Gastrocnemius medialis (tissue), 4 donors: ENCODE measurements at places on chromosomes 7 and 10.

DNA sequence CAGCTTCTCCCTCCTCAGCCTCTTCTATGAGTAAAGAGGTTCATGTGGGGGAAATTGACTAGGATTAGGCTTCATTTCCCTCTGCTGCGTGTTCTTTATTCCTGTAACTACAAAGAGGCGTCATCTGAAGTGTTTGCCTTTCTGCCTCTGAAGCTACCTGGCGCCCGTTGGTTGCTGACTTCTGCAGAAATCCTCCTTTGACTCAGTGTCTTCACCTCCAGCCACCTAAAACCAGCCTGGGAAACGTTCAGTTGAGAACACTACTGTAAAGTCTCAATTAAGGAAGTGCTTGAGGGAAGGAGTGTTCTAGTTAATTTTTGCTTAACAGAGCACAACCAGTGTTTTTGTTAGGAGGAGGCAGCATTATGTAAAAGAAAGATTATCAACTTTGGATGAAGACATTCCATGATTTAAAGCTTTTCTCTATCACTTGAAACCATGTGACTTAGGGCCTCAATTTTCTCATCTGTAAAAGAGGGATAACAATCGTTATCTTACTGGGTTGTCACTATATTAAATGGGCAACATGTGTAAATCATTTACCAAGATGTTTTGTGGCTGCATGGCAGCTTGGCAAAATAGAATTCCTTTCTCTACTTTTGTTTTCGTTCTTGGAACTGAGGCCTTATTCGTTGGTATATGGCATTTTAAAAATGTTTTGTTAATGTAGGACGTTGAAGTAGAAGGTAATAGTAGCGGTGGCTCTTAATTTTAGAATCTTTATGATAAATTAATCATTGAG is 642.9 kb downstream of the SDK1 start:
- no peak for DNase-seq

GRCh38 chr10:55329796-55330195 is 528.8 kb upstream of the PCDH15 start:
- DNase-seq, result no peak

GRCh38 chr7:24318326-24318725 is 34.3 kb downstream of the NPY start:
- no peak for DNase-seq

GRCh38 chr10:7855205-7855604 is 36.9 kb downstream of the TAF3 start:
- no peak for DNase-seq

DNA sequence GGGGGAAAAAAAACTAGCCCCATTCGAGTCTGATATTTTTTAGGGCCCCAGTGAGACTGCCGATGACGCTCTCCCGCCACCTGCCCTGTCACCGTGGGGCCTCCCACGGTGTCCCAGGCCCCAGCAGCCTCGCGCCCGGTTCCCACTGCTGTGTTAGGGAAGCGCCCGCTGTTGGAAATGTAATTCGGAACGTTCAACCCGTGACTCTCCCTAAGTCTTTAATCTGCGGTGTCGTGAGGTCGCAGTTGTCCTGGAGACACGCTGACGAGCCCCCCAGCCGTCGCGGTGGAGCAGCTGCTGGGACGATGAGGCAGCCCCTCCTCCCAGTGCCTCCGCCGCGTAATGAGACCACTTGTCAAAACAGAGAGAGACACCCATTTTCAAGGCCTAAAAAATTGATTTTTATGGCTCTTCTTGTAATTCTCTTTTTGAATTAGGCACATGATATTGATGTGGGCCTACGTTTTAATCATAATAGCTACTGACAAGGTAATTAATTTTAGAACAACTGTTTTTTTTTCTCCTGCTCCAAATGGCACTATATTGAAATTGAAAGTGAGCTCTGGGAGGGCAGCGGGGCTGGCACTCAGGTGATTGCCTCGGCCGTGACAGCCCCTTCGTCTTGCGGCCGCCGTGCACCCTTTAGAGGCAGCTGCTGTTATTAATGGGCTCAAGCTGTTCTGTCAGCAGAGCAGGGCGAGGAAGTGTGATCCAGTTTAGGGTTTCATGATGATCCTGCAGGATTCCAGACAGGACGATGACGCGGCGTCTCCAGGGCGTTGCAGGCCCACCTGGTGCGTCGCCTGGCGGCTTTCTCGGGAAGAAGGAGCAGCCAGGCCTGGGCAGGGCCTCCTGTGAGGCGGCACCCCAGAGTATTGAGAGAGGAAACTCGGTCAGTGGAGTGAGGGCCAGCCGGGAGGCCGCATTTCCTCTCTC is 63.3 kb downstream of the NKX6-2 start:
- DNase-seq, result peak; percentile 77

DNA sequence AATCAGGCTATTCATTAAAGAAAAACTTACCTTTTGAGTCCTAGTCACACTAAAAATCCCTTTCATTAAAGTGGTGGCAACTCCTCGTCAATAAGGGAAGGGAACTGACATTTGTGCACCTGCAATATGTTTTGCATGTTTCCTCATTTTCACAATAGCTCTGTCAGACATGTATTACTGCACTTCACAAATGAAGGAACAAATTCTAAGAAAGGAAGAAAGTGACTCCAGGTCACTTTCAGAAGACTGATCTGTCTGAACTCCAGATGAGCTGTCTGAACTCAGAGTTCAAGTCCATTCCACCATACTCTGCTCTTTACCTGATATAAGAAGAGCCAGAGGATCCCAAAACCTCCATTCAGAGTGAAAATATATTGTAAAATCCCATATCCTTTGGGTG is 50.3 kb upstream of the GSAP start:
- DNase-seq, result no peak

GRCh38 chr10:120180160-120180559 is 276.9 kb upstream of the PLPP4 start:
- DNase-seq, result no peak

- DNase-seq, result peak; percentile 65
These were observed 488 bp downstream of the EIF4H start for GRCh38 chr7:74174606-74175082.

DNA sequence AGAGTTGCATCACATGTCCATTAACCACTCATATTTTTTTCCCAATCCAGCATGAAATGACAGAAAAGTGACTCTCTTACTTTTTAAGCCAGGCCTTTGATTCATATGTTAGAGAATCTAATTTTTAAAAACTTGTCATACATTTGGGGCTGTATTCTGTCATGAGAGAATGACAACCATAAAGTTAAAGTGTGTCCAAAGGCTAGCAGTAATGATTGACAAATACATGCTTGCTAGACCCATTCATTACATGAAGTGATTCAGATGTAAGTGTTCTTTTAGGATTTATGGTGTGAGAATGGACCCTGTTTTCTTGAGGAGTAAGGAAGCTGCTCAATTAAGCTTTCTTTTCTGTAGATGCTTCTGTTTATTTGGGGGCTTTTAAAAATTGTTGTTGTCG is 75.4 kb downstream of the CSTF2T start:
- DNase-seq, result no peak

GRCh38 chr7:111586711-111587409 is 24.6 kb upstream of the IMMP2L start:
- no peak for DNase-seq

DNA sequence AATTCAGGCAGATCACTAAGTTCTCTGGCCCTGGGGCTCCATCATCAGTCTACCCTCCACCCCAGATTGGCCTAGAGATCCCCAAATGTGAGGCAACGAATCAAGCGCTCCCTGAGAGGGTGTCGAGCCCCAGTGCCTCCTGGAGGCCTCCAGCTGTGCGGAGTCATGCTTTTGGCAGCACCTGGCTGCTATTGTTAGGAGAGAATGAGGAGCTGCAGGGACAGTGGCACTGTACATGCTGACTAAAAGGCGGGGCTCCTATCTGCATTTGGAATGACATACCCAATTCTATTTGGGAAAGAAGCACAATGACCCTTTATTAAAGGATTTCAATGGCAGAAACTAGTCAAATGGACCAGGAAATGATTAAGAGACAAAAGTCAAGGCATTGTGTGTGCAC is 161.8 kb downstream of the DPY19L1 start:
- no peak for DNase-seq

- DNase-seq, result no peak
These were observed 4.7 kb upstream of the PAX2 start for GRCh38 chr10:100740476-100741377.

DNA sequence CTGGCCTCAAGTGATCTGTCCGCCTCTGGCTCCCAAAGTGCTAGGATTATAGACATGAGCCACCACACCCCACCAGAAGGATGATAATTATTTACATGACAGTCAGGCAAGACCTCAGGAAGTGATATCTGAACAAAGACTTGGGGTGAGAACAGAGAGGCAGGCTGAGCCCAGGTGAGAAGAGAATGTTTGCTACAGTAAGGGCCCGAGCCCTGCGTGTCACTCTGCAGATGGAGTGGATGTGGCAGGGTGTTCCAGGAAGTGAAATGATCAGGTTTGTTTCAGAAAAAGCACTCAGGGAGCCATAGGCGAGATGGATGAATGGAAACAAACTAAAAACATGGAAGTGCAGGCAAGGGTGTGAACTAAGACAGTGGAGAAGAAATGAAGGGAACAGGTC is 22.2 kb downstream of the SFMBT2 start:
- no peak for DNase-seq

DNA sequence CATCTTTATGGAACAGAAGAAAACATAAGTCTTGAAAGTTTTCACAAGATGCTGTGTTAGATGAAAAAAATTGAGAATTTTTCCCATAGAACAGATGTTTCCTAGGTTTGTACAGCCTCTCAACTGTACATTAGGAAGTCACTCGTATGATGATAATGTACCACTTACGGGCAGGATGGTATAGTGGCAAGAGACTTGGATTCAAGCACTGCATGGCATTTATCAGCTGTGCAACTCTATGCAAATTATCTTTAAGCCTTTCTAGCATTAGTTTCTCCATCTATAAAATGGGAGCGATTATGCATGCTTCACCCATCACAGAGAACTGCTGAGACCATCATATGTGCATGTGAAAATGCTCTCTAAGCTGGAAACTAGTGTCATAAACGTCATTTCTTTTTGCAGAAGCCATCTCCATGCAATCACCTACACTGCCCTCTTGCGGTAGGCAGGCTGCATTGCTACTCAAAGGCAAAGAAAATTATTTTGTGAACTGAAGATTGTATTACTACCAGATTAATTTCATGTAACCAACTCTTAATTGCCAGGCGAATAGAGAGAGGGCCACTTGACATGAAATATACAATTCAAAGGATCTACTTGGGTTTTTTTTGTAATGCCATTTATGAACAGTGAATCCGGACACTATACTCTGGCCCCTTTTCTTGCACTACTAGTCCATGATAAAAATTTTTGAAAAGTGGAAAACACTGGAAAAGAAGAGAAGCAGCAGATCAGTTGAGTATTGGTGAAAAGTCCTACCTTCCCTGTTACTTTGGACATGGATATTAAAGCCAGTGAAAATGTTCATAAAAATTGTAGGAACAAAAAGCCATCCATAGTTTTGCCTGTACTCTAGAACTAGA is 102.3 kb downstream of the JAZF1 start:
- no peak for DNase-seq

DNA sequence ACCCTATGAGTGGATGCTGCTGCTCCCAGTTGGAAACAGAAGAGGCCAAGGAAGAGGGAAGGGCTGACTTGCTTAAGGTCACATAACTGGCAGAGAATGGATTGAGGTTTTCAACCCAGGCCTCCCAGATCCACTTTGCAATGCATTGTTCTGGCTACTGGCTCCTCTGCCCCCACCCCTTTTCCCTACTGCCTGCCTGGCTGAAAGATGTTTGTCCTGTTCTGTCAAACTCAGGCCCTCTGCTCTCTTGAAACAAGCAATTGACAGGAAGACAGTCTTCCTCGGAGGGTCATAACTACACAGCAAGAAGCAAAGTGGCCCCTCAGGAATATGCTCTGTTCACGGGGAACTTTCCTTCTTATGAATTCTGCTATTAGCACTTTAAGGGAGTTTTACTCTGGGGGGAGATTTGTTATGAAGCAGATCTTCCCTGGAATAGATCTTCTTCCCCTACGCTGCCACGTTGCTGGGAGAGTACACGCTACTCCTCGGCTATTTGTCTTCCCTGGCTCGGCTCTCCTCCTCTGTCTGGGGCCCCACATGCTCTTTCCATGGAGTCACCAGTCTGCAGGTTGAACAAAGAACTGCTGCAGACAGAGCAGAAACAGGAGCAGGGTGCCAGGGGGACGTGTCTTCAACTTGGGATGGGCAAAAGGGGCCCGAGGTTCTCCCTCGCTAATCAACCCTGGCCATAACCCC is 436.1 kb downstream of the TYW1 start:
- no peak for DNase-seq

DNA sequence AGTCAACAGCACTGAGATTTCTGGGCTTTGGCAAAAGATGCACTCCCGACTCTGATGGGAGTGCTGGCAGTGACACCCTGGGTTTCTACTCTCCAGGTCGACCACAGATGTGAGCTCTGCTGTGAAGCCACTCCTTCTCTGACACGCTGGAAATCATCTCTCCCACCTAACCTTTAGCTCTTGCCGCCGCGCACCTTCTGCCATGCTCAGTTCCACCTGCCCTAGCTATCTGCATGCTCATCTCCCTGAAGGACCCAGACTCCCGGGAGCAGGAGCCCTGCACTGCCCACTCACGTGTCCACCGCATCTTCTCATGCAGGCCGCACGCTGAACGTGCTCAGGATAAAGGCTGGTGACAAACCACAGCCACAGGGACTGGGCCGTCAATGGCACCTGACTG is 174.8 kb downstream of the TNS3 start:
- DNase-seq, result no peak

DNA sequence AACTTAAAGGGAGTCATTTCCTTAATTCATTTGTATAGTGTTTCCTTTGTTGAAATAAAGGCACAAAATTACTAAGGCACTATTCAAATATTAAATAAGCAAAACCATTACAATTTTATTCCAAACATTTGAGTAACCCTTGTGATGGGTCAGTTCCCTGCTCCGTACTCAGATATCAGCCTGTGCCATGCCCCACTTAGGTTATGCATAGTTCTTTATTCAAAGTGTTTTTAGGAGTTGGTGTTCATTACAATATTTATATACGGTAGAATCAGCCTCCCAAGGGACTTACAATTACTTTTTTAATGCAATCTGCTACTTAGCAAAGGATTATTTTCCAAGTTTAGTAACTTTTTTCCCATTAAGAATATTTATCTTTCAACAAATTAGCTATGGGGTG is 119.3 kb upstream of the SEMA3D start:
- DNase-seq, result no peak

DNA sequence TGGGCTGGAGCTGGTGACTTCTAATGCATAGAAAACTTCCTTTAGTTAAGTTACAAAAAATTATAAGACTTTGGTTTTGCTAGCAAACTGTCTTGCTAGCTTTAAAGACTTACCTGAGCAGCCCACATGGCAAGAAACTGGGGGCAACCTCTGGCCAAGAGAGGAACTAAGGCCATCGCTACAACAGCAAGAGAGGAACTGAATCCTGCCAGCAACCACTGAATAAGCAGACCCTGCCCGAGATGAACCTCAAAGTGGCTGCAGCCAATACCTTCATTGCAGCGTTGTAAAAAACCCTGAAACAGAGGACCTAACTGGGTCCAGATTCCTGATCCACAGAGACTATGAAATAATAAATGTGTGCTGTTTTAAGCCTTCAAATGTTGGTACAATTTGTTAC is 54.6 kb upstream of the STARD3NL start:
- no peak for DNase-seq

DNA sequence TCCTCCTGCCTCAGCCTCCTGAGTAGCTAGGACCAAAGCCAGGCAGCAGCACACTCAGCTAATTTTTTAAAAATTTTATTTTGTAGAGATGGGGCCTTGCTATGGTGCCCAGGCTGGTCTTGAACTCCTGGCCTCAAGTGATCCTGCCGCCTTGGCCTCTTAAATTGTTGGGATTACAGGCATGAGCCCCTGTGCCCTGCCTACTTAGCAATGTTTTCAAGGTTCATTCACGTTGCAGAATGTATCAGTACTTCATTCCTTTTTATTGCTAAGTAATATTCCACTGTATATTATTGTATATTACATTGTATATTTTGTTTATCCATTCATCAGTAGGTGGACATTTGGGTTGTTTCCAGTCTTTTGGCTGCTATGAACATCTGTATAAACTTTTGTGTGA is 44.2 kb downstream of the PUS7 start:
- no peak for DNase-seq
